Globus pallidus (tissue), 1 donor: ENCODE measurements at places on chromosomes 4 and X.
A peak's percentile ranks its signal among the peaks of the same experiment; 100 is the strongest.

DNA sequence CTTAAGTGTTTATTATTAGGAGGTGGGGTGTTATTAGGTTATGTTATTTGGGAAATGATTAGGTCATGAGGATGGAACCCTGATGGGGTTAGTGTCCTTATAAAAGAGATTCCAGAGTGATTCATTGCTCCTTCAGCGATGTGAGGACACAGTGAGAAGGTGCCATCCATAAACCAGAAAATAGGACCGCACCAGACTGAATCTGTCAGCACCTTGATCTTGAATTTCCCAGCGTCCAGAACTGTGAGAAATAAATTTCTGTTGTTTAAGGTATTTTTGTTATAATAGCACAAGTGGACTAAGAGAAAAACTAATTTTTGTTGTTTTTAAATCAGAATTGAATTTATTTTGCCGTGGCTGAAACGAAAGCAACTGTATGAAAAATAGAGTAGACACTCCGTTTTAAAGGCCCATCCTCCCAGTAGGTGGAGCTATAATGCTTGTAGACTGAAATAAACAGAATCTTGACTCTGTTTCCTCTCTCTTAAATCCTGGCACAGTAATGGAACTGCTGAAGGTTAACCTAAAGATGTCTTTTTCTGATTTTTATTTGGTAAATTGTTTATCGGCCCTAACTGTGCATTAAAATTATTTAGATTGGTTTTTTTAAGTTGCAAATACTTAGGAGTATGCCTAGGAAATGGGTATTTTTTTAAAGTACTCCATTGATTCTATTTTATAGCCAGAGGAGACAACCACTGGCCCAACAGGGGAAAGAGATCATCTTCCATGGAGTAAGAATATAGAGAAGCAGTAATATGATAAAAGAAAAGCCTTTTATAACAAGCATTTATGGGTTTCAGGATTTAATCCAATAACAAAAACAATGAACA lies 133.2 kb upstream of the ADAMTS3 start:
- peak; percentile 34 for DNase-seq

- DNase-seq: no peak
Measured at GRCh38 chr4:109183931-109184490, 118.4 kb downstream of the COL25A1 start.

DNA sequence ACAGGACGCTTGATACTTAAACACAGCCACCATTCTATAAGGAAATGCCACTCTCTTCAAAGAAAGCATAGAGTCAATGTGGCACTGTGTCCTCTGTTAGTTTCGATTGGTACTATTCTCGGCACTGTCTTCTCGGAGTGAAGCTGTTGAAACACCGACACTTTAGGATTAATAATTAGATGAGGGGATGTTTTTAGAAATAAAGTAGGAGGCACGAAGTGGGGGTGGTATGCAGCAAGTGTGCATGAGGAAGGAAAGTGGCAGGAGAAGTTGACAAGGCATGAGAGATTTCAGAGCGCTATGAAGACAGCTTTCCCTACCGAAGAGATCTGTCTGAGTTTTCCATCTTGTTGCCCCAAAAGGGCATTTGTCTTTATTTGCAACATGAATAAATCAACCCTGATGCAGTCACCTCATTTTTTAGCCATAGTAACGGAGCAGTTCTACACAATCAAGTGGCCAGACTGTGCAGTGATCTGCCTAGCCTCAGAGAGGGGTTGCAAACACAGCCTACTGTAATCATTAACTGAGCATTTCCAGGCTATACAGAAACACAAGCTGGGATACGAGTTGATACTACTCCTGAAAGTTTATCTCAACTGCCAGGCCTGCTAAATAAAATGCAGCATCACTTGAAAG lies 8.3 kb downstream of the GPRIN3 start:
- no peak for DNase-seq

- no peak for DNase-seq
Measured at GRCh38 chr4:70023218-70023617, 5.0 kb upstream of the HTN3 start.

DNA sequence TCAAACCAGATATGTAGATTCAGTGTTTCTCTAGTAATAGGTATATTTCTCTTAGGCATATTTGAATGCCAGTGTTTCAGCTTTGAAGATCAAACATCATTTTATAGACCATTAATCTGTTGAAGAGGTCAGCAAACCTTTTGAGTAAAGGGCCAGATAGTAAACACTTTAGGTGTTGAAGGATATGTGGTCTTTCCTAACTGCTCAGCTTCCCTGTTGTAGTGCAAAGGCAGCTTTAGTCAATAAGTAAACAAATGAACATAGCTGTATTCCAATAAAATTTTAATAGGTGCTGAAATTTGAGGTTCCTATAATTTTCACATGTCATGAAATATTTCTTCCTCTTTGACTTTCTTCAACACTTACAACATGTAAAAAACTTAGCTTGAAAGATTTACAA lies 201.6 kb downstream of the ADGRL3 start:
- DNase-seq: no peak

- no peak for DNase-seq
Measured at GRCh38 chr4:74451214-74451661, 6.3 kb downstream of the AREG start.

DNA sequence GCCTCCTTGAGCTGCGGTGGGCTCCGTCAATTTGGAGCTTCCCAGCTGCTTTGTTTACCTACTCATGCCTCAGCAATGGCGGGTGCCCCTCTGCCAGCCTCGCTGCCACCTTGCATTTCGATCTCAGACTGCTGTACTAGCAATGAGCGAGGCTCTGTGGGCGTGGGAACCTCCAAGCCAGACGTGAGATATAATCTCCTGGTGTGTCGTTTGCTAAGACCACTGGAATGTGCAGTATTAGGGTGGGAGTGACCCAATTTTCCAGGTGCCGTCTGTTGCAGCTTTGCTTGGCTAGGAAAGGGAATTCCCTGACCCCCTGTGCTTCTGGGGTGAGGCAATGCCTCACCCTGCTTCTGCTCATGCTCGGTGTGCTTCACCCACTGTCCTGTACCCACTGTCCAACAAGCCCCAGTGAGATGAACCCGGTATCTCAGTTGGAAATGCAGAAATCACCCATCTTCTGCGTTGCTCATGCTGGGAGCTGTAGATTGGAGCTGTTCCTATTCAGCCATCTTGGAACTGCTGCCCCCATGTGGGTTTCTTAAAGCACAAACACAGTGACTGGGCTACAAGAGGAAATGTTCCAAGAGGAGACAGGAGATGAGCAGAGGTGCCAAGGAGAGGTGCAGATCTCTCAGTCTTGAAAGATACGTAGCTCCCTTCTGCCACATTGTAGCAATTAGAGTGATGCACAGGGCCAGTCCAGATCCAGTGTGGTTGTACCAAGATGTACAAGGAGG lies 193.0 kb upstream of the IGFBP7 start:
- no peak for DNase-seq

GRCh38 chrX:36581030-36581429 lies 427.1 kb upstream of the FAM47C start:
- DNase-seq: no peak

- DNase-seq: no peak
Measured at GRCh38 chr4:142579443-142579842, 266.7 kb downstream of the INPP4B start.

GRCh38 chr4:6942238-6942800 lies 32.7 kb downstream of the TBC1D14 start:
- peak; percentile 50 for DNase-seq

DNA sequence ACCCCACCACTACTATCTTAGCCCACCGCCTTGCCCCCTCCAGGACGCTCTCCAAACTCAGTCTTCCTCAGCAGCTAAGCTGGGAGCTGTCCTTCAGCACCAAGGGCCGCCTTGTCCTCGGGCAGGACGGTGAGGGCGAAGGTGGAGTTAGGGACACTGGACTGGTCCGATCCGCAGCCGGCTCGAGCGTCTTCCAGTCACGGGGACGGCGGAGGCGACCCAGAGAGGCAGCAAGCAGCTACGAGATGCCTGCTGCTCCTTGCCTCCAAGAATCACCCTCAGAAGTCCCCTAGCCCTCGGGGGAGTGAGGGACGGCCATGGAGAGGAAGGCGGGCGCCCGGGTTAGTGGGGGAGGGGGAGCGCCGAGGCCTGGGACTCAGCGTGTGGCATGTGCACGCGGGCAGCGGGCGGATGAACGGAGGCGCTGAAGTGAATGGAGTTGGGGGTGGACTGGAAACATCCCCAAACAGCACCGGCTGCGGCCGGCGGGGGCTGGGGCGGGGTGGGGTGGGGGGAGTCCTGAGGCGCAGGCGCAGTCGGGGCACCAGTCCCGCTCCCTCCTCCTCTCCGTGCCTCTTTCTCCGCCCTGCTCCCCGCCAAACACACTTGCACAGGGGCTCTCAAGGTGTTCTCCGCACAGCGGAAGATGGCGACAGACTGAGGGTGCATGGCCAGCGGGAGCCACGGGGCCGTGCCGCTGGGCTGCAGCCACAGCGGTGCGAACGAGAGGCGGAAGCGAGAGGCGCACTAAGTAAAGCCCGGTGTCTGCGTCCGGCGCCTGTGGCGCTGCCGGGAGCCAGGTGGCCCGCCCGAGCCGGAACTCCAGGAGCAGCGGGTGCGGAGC lies at the start of gene NALF2:
Gene NALF2, plus strand, starts transcription at position 545 of the 844 bp plus-strand sequence. CDS start 957 bp downstream, outside the sequence.
- DNase-seq: peak; percentile 38

- no peak for DNase-seq
Measured at GRCh38 chr4:140136509-140136908, 17.5 kb downstream of the MAML3 start.

- DNase-seq: peak; percentile 52
Measured at GRCh38 chr4:40980318-40980883, 230.6 kb downstream of the NSUN7 start.

DNA sequence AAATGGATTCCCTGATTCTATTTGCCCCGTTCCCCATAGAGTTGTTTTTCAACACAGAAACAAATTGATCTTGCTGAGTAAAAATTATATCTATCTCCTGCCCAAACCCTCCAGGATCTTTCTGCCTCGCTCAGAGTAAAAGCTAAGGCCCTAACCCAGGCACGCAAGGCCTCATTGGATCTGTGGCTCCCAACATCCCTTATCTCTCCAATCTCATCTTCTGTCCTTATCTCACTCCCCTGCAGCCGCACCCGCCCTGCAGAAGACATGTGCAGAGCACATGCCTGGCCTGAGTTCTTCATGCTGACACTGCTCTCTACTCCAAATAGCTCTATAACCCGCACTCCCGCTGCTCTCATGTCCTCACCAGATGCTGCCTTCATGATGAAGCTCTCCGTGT lies 543.8 kb upstream of the ZFP42 start:
- no peak for DNase-seq

GRCh38 chr4:52670739-52671138 lies 11.6 kb upstream of the USP46 start:
- DNase-seq: no peak

DNA sequence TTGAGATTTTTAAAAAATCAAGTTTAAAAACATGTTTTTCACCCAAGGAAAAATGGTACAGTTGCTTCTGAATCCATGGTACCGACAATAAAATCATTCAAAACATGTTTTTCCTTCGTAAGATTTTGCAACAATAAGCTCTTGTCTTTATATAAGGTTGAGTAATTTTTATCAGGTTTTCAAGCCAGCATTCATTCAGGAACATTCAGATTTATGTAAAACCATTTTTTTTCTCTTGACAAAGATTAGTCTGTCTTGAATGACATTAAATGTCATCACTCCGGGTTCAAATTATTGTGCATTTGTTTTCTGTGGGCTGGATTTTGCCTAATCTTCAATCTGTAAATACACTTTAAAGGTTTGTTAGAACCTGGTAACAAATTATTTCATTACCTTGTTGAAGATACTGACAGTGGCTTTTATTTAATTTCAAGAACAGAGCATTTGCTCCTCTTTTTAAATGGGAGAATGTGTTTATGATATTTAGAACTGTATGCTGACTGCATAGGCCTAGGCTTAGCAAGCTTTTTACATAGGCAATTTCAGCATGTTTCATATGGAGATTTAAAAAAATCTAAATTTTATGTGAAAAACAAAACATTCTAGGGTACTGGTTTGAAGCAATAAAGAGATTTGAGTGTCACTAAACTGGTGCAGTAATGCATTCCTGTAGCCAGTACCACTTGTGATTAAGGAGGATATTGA lies 336.4 kb upstream of the HAND2 start:
- no peak for DNase-seq

DNA sequence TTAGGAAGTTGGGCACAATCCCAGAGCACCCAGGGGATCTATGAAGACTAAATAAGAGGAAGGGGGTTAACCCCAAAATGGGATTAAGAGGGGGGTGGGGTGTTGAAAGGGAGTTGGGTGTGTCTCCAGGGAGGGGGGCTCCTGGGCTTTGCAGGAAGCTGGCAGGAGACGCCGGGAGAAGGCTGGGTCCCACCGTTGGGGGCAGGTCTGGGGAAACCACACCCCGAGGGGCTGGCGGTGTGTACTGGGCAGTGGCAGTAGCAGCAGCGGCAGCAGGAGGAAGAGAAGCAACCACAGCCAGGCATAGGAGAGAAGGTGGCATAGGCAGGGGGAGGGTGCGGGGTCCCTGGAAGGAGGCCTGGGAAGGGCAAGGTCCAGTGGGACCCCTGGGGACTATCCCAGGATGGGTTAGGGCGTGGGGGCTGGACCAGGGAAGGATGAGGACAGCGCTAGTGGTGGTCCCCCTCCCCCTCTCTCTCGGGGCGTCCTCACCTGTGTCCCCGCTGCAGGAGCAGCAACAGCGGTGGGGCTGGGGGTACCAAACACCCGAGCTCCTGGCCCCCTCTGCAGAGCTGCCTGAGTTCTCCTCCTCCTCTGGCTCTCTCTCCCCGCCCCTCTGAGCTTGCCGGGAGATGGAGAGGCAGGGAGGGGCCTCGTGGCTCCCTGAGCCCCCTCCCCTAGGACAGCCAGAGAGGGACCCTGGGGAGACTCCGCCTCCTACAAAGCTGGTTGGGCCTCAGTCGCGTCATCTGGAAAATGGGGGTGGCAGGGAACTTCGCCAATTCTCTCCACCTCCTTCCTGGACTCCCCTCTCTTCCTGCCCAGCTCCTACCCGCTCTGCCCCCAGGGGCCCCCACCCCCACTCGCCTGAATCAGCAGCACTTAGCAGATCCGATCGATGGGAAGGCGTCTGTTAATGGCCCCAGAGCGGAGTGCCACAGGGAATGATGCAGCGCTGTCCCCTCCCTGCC lies at the start of gene KCND1:
Gene KCND1, minus strand, starts transcription at position 596 of the 971 bp plus-strand sequence. CDS start 1,573 bp downstream, outside the sequence.
- no peak for DNase-seq

GRCh38 chr4:98935633-98936032 lies 6.7 kb upstream of the EIF4E start:
- no peak for DNase-seq

- no peak for DNase-seq
Measured at GRCh38 chr4:55871299-55871800, 17.9 kb downstream of the EXOC1 start.

- no peak for DNase-seq
Measured at GRCh38 chr4:99054428-99054994, 34.1 kb downstream of the ADH5 start.

DNA sequence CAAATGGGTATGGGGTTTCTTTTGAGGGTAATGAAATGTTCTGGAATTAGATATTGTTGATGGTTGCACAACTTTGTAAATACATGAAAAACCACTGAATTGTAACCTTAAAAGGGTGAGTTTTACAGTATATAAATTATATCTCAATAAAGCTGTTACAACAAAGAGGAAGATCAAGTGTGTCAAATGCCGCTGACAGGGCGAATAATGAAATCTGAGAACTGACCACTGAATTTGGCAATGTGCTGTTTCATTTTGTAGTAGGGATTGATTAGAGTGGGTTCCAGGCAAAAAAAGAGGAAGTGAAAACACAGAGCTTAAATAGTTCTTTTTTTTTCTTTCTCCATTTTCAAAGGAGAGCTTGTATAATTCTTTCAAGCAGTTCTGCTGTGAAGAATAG lies 161.1 kb upstream of the NAP1L5 start:
- peak; percentile 49 for DNase-seq

- peak; percentile 11 for DNase-seq
Measured at GRCh38 chrX:45230410-45230809, 29.7 kb upstream of the DIPK2B start.
